Liver (tissue), 10 donors: ENCODE measurements at places on chromosomes 2 and 18. TPM values are rescaled to one million over a fixed set of nuclear protein-coding genes. Genes with fewer than 3 reads are reported as not detected.

GRCh38 chr2:172300851-172301250 is 126.5 kb upstream of the ITGA6 start:
- H3K27me3 ChIP-seq, result peaks cover 2% of the 10 kb centered on the region
- no peak for DNase-seq
- no peak overlapping the region for H3K4me3 ChIP-seq
- no peaks in the 10 kb centered on the region for H3K4me1 ChIP-seq
- no peak overlapping the region for H3K27ac ChIP-seq

DNA sequence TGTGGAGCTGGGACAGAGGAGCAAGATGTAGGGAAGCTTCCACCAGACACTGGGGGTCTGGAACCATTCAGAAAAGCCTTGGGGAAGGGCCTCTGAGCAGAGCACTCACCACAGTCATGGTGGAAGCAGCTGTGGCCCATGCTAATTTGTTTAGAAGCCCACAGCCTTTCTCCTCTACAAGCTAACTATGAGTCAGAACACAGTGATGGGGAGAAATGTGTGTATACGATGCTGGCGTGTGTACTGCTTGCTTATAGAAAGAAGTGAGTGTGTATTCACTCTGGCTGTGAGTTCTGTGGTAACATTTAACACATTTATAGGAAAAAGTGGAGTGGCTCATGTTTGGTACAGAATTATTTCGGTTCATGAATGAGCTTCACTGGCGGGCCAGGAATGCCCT is 157.0 kb upstream of the ACAA2 start:
- H3K4me1 ChIP-seq, result peaks cover 28% of the 10 kb centered on the region
- no peak overlapping the region for H3K4me3 ChIP-seq

- DNase-seq, result no peak
- H3K4me1 ChIP-seq, result no peaks in the 10 kb centered on the region
- no peaks in the 10 kb centered on the region for H3K27me3 ChIP-seq
- no peaks in the 10 kb centered on the region for H3K36me3 ChIP-seq
- no peak overlapping the region for H3K27ac ChIP-seq
- H3K4me3 ChIP-seq, result no peak overlapping the region
These were observed 190.8 kb upstream of the HNRNPA3 start for GRCh38 chr2:177021706-177022343.

DNA sequence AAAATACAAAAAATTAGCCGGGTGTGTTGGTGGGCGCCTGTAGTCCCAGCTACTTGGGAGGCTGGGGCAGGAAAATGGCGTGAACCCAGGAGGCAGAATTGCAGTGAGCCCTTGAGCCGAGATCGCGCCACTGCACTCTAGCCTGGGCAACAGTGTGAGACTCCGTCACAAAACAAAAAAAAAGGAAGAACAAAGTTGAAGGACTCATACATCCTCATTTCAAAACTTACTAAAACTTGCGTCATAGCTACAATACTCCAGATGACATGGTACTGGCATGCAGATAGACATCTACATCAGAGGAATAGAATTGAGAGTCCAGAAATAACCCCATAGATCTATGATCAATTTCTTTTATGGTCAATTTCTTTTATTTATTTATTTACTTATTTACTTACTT is 13.6 kb upstream of the CYP27C1 start:
- peaks cover 10% of the 10 kb centered on the region for H3K4me1 ChIP-seq
- H3K27me3 ChIP-seq, result no peaks in the 10 kb centered on the region
- H3K4me3 ChIP-seq, result no peak overlapping the region

GRCh38 chr2:118530976-118531375 is 316.5 kb downstream of the EN1 start:
- no peak for DNase-seq
- H3K27me3 ChIP-seq, result no peaks in the 10 kb centered on the region
- no peak overlapping the region for H3K4me3 ChIP-seq
- no peaks in the 10 kb centered on the region for H3K4me1 ChIP-seq
- H3K36me3 ChIP-seq, result no peaks in the 10 kb centered on the region
- H3K27ac ChIP-seq, result no peak overlapping the region

- H3K27ac ChIP-seq, result no peak overlapping the region
- H3K36me3 ChIP-seq, result no peaks in the 10 kb centered on the region
- H3K4me1 ChIP-seq, result no peaks in the 10 kb centered on the region
- no peak for DNase-seq
- no peaks in the 10 kb centered on the region for H3K27me3 ChIP-seq
- H3K4me3 ChIP-seq, result no peak overlapping the region
These were observed 300.4 kb upstream of the TNP1 start for GRCh38 chr2:217160103-217160743.

- no peak overlapping the region for H3K4me3 ChIP-seq
- no peaks in the 10 kb centered on the region for H3K4me1 ChIP-seq
- no peak for DNase-seq
- no peak overlapping the region for H3K27ac ChIP-seq
These were observed 178.9 kb downstream of the CAPN13 start for GRCh38 chr2:30628341-30628740.

DNA sequence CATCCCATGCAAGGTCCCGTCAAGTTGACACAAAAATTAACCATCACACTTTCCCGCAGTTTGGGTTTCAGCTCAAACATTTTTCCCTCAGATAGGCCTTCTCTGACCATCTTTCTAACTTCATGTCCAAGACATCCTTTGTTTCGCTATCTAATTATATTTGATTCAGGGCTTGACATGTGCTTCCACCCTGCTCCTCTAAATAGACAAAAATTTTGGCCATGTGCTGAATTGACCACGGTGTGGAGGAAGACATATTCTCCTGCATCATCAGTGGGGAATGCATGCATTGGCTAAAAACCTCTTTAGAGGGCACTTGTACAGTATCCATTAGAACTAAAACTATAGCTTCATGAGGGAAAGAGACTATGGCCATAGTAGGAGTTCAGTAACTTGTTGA is 81.2 kb downstream of the PLCL1 start:
- H3K4me3 ChIP-seq, result no peak overlapping the region
- no peaks in the 10 kb centered on the region for H3K36me3 ChIP-seq
- no peaks in the 10 kb centered on the region for H3K27me3 ChIP-seq
- no peaks in the 10 kb centered on the region for H3K4me1 ChIP-seq
- DNase-seq, result no peak

GRCh38 chr18:75531212-75531850 is 103.8 kb upstream of the SMIM21 start:
- H3K27ac ChIP-seq, result no peak overlapping the region
- H3K36me3 ChIP-seq, result no peaks in the 10 kb centered on the region
- H3K27me3 ChIP-seq, result no peaks in the 10 kb centered on the region
- H3K4me3 ChIP-seq, result no peak overlapping the region
- DNase-seq, result no peak

DNA sequence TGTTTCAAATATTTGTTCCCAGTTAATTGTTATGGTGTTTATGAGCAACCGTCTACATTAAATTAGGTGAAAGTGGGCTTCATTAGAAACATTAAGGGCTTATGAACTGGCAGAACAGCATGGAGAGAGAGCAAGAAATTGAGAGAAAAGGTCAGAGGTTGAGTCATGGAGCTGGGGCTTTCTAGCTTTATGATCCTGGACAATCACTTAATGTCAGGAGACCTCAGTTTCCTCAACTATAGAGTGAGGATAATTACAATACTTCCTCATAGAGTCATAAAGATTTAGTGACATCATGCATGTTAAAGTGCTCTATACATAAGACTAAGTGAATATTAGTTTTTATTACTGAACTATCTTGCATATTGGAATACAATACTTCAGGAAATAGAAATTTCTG is 83.9 kb downstream of the PLCL1 start:
- no peak overlapping the region for H3K4me3 ChIP-seq
- no peaks in the 10 kb centered on the region for H3K36me3 ChIP-seq
- no peak overlapping the region for H3K27ac ChIP-seq

DNA sequence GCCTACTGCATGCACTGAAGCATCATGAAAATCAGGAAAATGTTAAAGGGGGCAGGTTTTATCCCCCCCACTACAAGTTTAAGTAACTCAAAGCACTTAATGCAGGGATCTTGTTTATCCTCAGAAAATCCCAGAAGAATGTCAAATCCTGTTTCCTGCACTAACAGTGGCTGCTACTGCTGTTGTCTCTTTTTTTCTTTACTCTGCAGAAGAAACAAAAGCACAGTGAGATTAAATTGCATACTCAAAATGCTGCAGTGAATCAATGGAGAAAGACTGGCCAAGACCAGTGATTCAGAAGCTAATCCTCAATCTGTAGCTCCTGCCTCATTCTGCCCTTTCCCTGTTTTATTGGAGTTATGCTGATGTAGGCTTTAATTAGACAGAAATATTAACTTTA is 332.3 kb upstream of the FIGN start:
- H3K27me3 ChIP-seq, result no peaks in the 10 kb centered on the region
- H3K4me1 ChIP-seq, result no peaks in the 10 kb centered on the region
- no peak for DNase-seq
- H3K36me3 ChIP-seq, result no peaks in the 10 kb centered on the region
- H3K4me3 ChIP-seq, result no peak overlapping the region

- no peak overlapping the region for H3K4me3 ChIP-seq
- no peaks in the 10 kb centered on the region for H3K4me1 ChIP-seq
- DNase-seq, result no peak
- H3K27me3 ChIP-seq, result no peaks in the 10 kb centered on the region
- no peak overlapping the region for H3K27ac ChIP-seq
These were observed 1322.0 kb upstream of the CELF4 start for GRCh38 chr18:38887671-38888020.

DNA sequence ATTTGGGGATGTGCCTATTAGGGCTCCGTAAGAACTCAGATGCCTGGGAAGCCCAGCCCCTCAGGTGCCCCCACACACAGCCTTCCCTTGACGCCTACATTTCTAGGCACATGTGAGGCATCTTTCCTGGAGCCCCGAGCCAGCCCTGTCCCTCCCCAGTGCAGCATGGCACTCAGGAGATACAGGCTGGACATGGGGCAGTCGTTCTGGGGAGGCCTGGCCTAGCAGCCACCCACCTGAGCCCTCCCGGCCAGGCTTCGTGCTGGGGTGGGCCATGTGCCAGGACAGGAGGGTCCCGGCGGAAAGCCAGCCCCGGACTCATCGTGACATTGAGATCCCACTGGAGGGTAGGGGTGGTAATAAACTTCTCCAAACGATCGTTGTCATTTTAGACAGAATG is 15.2 kb downstream of the BOK start:
- H3K27me3 ChIP-seq, result no peaks in the 10 kb centered on the region
- peaks cover 8% of the 10 kb centered on the region for H3K36me3 ChIP-seq
- no peak overlapping the region for H3K4me3 ChIP-seq
- H3K27ac ChIP-seq, result no peak overlapping the region

DNA sequence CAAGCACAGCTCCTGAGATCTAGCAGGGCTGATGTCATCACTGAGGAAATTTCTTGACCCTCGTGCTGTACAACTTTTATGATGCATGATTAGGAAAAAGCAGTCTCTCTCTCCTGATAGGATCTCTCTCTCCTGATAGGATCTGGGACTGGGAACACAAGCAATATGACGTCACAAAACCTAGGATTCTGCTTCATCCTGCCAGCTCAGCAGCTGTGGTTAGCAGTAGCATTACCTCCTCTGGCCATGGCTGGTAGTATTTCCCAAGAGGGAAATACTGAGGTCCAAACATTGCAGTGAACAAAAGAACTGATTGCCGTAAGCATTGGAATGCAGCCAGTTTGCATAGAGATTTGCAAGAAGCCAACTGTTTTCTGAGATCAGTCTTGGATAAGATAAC is 521.2 kb upstream of the POU3F3 start:
- DNase-seq, result no peak
- no peaks in the 10 kb centered on the region for H3K4me1 ChIP-seq
- H3K27ac ChIP-seq, result no peak overlapping the region
- no peaks in the 10 kb centered on the region for H3K36me3 ChIP-seq

GRCh38 chr18:37464257-37464656 is 101.3 kb downstream of the CELF4 start:
- no peaks in the 10 kb centered on the region for H3K36me3 ChIP-seq
- no peak overlapping the region for H3K27ac ChIP-seq
- H3K4me3 ChIP-seq, result no peak overlapping the region
- no peaks in the 10 kb centered on the region for H3K4me1 ChIP-seq

Gene CAVIN2
- 13.9 TPM for polyA plus RNA-seq

Gene IL37
- not detected for polyA plus RNA-seq

Gene REG1B
- not detected for polyA plus RNA-seq

Gene STON1
- polyA plus RNA-seq, result 1.1 TPM

Gene HOXD4
- not detected for polyA plus RNA-seq

Gene ZNF385B
- polyA plus RNA-seq, result 7.2 TPM

Gene HOXD10
- not detected for polyA plus RNA-seq

Gene ANKRD62
- not detected for polyA plus RNA-seq

Gene HTR2B
- polyA plus RNA-seq, result 0.92 TPM
